Keratinocyte (primary cell): ENCODE measurements at places on chromosomes 16 and 17. TPM values are rescaled to one million over a fixed set of nuclear protein-coding genes. Genes with fewer than 3 reads are reported as not detected.

DNA sequence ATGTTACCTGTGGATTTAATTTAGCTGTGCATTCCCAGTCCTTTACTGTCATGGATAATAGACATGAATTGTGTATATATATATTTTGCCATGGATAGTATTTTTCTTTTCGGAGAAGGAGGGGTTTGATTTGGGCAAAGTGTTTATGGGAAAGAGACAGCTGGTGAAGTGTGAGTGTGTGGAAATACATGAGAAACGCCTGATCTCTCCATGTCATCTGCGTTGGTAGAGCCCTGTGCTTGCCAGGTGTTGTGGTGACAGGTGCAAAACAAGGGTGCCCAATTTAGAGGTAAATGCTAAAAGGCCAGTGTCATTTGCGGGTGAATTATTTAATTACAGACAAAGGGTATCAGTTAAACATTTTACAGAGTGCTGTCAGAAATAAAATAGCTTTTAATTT, 23.4 kb downstream of the NDEL1 start:
- no peak for DNase-seq

GRCh38 chr16:66901626-66902025, 17.1 kb downstream of the CDH16 start:
- no peak for DNase-seq

Gene CAVIN1
- polyA plus RNA-seq: 172 to 237 TPM (median 190 TPM) in 3 replicates

DNA sequence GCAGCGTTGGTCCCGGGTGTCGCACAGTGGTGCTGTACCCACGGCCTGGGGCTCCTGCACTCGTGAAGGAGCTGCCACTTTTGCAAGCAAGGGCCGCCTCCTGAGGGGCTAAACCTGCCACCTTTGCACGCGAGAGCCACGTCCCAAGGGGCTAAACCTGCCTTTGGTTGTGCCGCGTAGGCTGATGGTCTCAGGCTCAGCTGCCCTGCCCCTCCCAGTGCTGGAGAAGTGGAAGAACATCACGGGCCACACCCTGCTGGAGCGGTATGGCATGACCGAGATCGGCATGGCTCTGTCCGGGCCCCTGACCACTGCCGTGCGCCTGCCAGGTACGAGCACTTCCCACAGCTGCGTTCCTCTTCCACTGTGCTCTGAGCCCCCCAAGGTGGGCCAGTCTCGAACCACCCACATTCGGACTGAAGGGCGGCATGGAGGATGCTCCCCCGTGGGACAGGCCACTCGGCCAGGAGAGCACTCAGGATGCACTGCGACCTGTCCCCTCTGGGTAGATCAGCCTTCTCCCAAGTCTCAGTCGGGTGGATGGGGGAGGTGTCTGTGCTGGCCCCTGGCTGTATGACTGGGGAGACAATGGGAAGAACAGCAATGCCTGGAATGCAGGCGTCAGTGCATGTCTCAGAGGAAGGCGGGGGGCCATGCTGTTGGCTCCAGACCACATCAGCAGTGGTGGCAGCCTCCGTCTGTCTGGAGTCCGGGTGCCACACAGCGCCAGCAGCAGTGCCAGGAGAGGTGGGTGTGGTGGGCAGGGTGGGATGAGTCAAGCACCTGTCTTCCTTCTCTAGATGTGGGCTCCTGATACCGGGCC, 20.7 kb downstream of the ACSF3 start:
- DNase-seq: no peak

Gene CASKIN1
- 0.01 to 0.45 TPM (median 0.04 TPM) in 3 replicates for polyA plus RNA-seq

DNA sequence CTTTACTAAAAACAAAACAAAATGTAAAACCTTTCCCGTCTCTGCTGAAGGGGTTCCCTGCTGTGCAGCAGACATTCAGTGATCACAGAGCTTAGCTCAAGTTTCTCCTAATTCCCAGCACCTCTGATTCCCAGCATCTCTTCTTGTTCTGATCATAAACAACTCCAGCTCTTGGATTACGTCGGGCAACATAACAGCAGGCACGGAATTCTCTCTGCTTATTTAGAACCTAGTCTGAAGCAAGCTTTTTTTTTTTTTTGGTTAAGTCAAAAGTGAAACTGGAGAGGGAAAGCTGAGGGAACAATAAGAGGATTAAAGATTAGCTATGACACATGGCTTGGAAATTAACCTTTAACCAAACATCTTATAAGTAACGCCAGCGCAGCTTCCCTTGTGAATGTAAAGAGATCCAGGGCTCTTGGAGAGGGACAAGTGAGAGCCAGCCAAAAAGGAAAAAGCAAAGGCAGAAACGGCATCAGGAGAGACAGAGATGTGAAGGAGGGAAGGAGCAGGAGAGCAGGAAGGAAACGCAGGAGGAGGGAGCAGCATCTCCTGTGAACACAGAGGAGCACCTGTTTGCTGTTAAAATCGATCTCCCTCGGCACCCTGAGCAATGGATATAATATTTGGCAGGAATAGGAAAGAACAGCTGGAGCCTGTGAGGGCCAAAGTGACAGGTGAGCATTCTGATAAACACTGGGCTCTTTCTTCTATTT, at the start of gene BCO1:
Gene BCO1 (plus strand): TSS at position 394 of the 716 bp plus-strand sequence. CDS start 220 bp downstream, at position 614.
- DNase-seq: no peak
